Stimulated activated CD8-positive, alpha-beta memory T cell treated with anti-CD3 and anti-CD28 coated beads, Interleukin-4, amount 100 ng/mL, for 1 hour (primary cell): ENCODE measurements at places on chromosomes 2 and 18.

- DNase-seq, result no peak
These were observed 387.6 kb downstream of the FIGN start for GRCh38 chr2:163347982-163348856.

GRCh38 chr2:191894681-191895147 lies 47.8 kb upstream of the CAVIN2 start:
- no peak for DNase-seq

DNA sequence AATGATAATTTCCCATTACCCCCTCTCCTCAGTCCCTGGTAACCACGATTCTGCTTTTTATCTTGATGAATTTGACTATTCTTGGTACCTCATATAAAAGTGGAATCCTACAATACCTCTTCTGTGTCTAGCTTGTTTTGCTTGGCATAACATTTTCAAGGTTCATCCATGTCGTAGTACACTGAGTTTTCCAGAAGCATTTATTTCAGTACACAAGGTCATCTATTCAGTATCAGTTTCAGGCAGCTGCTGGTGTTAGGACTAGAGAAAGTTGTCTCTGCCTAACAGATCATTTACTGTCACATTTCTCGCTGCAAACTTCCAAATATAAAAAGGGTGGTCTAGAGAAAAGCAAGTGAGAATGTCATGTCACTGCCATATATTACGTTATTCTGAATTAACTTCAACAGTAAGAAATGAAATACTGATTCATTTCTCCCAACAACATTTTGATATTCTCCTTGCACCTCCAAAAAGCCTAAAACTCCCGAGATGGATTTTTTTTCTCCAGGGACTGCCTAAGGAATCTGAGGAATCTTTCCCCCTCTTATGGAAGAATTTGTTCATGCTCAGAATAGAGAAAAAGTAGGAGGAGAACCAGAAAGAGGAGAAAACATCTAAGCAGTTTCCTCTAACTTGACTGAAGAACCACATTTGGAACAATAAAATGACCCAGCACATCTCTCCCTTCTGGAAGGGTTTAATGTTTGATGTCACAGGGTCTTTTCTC lies 36.0 kb downstream of the CDK15 start:
- no peak for DNase-seq

DNA sequence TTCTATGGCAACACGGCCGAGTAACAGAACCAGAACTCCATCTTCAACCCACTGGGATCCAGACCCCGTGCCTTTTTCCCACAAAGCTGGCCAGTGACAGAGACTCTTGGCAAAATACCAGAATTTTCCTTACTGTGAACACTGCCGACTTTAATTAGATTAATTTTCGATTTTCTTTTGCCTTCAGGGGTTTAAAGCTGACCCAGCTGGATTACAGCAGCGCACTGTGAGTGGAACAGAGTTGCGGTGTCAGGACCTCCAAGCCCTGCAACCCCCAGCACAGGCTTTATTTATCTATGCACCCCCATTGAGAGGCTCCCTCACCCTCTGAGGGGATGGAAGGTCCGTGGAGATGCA lies 36.4 kb downstream of the CTIF start:
- DNase-seq, result no peak

GRCh38 chr2:143792602-143793001 lies 663.4 kb downstream of the ARHGAP15 start:
- DNase-seq, result no peak

DNA sequence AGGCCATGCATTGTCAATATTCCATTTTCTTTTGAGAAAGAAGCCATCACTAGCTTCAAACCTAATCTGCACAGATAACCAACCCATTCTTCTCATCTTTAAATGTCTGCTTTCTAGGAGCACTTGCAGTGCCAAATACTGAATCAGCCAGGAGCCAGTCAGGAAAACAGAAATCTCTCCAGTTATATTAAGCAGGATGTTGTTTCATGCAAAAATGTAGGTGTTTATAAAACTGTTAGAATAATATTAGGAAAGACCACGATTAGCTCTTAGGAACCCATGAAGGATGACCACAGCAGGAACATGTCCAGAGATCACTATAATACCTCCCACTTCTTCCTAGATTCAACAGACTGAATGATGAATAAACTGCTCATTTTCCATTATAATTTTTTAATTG lies 86.0 kb downstream of the TTC32 start:
- no peak for DNase-seq

- DNase-seq, result no peak
These were observed 165.5 kb upstream of the HAAO start for GRCh38 chr2:42957861-42958301.

- no peak for DNase-seq
These were observed 70.6 kb upstream of the EPAS1 start for GRCh38 chr2:46226620-46227019.

DNA sequence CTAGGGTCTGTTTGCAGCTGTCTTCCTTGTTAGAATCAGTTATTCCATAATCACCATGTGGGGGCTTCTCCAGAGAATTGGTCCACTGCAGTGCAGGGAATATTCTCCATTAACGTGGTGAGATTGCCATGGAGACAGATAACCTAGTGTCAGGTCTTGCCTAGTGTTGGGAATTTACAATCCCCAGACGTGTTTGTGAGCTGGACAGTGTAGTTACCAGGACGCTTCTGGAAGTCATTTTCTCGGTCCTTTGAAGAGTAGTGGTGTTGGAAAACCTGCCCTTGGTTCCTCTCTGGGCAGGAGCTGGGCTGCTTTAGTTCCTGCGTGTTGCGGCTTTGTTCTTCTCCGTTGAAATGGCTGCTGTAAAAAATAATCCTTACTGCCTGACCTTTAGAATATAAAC lies 68.8 kb upstream of the LYPD6B start:
- no peak for DNase-seq

- no peak for DNase-seq
These were observed 821.2 kb upstream of the ID2 start for GRCh38 chr2:7860693-7861092.

GRCh38 chr2:98009887-98010760 lies 14.4 kb upstream of the TMEM131 start:
- DNase-seq, result no peak

DNA sequence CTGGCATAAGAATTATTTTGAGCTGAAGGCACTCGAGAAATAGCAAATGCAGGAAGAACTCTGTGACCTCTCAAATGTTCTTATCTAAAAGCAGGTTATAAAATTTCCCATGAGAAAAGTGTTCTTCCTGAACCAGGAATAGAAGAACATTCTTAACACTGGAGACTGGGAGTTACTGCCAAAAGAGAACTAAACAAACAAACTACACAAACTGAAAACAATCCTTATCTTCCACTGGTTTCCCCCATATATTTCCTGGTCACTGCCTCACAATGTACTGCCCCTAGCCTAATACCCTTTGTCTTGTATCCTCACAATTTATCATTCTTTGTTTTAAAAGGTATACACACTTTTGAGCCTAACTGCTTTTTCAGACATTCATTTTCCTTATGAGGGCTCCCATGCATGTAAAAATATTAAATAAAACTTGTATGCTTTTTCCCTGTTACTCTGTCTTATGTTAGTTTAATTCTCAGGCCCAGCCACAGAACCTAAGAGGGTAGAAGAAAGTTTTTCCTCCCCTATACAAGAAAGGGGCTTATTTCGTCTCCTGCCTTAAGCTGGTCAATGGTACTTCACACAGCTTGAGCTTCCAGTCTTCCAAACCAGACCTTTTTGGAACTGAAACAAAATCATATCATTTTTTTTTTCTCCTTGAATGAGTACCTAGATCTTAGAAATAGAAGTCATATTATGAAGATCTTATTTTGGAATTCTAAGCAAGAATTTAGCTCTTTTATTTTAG lies 110.6 kb downstream of the MSTN start:
- DNase-seq, result no peak

DNA sequence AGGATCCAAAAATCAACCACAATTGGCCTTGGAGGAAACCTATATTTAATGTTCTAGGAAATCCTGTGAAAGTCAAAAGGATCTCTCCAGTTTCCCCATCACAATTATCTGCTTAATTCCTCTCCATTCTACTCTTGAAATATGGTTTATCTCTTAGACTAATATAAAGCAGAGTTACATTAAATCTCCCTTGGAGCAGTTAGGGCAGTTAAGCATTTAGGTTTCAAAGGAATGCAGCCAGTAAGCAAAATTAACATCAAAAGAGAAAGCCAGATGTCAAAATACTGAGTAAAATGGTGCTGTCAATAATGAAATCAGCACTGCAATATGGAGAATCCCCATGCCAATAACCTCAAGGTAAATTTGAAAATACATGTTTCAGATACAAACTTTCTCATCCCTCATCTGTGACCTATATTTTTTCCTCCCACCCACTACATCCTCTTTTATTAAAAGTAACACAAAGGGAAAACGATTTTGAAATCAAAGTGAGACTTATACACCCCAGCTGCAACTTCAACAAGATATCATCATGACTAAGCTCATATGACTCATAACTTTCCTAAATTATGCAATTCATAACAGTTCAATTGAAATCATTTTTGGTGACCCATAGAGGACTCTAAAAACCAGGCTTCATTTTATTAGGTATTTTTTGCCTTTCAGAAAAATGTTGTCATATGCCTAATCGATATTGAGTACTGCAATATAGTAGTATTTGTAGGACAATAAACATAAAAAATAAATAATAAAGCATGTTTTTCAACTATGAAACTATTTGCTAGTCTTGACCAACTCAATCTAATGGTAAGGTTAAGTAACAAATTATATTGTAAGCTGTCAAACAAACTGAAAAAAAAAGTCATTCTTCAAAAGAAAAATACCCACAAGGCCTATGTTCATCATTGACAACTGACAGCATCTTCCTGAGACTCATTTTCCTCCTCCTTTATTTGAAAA lies 3.1 kb downstream of the ADAM17 start:
- DNase-seq, result no peak

- no peak for DNase-seq
These were observed 347.4 kb downstream of the PARD3B start for GRCh38 chr2:204892506-204893255.

GRCh38 chr2:130795431-130795830 lies 40.1 kb downstream of the AMER3 start:
- no peak for DNase-seq

DNA sequence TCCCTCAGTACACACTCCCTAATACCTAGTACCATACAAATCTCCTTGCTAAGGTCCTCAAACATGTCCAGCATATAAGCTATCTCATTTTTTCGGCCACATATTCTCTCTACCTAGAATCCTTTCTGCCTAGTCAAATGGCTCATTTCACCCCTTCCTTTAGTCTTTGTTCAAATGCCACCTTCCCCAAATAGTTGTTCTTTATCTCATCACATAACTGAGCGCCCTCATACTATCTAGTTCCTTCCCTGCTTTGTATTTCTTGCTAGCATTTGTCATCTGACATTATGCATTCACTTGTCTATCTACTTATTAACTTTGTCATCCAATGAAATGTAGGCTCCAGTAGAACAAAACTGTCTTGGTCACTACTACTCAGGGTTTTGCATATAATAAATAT lies 35.5 kb downstream of the RPRD1A start:
- no peak for DNase-seq

- no peak for DNase-seq
These were observed 21.7 kb upstream of the UGP2 start for GRCh38 chr2:63819765-63820717.

DNA sequence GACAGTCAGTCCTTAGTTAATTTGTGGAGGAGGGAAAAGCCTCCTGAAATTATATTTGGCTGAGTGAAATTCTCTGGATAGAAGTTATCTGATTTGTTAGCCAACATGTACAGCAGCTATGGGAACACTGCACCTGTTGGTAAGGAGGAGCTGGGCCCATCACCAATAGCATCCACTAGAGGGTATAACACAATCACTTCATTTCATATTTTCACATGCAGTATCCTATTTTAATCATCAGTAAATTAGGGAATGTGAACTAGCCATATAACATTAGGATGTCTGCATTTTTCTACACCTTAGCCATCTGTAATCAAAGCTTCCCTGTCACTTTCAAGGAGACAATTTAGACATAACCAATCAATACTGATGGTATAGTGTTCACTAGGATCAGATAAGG lies 818.4 kb upstream of the CDH2 start:
- DNase-seq, result no peak

GRCh38 chr2:1162768-1163584 lies 212.3 kb downstream of the SNTG2 start:
- no peak for DNase-seq

GRCh38 chr2:65165558-65165957 lies 35.7 kb upstream of the RAB1A start:
- DNase-seq, result no peak

DNA sequence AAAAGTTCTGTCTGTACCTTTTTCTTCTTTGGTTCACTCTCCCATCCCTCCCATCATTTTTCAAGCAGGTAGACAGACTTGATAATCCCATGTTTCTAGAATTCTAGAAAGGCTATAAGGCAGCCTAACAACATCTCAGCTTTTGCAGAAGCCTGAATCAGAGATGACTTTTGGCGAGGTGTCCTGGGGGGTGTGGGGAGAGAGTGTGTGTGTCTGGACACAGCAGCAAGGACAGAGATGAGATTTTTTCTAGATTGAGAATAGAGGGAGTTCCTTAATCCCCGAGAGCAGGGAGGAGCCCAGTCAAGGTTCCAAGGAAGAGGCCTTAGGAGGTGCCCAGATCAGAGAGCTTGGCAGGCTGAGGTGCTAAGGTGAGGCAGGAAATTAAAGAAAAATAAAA lies 22.0 kb upstream of the LAPTM4A start:
- DNase-seq, result no peak

GRCh38 chr18:31645411-31645810 lies 39.0 kb downstream of the B4GALT6 start:
- DNase-seq, result no peak

DNA sequence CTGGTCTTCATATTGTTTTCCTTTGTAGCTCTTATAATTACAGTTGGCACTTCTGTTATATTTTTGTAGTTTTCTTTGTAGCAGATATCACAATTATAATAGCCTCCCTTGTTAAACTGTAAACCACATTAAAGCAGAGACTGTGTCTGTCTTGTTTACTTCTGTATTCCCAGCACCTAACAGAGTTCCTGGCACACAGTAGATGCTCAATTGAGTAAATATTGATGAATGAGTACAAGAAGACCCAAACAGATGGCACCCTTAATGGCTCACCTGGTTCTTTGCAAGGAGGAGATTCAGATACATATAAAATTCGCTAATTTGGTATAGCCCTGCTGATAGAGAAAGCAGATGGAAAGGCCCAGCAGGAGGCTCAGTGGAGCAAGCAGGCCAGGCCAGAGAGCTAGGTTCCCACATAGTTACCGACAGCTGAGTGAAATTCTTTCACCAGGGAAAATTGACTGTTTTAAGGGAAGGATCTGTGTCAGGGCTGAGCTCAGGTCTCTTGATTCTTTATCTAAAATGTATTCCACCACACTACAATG lies 120.1 kb downstream of the NUP35 start:
- DNase-seq, result no peak

GRCh38 chr18:39487932-39488331 lies 1922.3 kb upstream of the CELF4 start:
- DNase-seq, result no peak
